Smooth muscle cell of trachea (primary cell): ENCODE measurements at places on chromosomes 11 and 22. TPM values are rescaled to one million over a fixed set of nuclear protein-coding genes. Genes with fewer than 3 reads are reported as not detected.

MS4A15 gene
- total RNA-seq = not detected in 2 replicates

NXPE1 gene
- not detected in 2 replicates for total RNA-seq

CUL5 gene
- 36.1 and 44.7 TPM in 2 replicates for total RNA-seq

RIBC2 gene
- total RNA-seq = under 0.01 and 1.2 TPM in 2 replicates

ZBTB16 gene
- under 0.01 TPM in 1 of 2 replicates, not detected in the other for total RNA-seq

KRTAP5-2 gene
- total RNA-seq = not detected in 2 replicates

NCAM1 gene
- total RNA-seq = 0.15 TPM in 1 of 2 replicates, not detected in the other

ISX gene
- total RNA-seq = not detected in 2 replicates

SPI1 gene
- total RNA-seq = not detected in 2 replicates

OR4S1 gene
- total RNA-seq = not detected in 2 replicates

ANGPTL5 gene
- 0.66 and 1.3 TPM in 2 replicates for total RNA-seq
